ENCODE measurements at places on chromosomes 1 and 21.

GRCh38 chr1:43932786-43933385 is 715 bp upstream of the ARTN start:
- no peak for DNase-seq

GRCh38 chr1:110412576-110412975 is 5.1 kb upstream of the LAMTOR5 start:
- DNase-seq, result no peak

- DNase-seq, result no peak
These were observed 134.4 kb downstream of the OMA1 start for GRCh38 chr1:58412071-58412580.

DNA sequence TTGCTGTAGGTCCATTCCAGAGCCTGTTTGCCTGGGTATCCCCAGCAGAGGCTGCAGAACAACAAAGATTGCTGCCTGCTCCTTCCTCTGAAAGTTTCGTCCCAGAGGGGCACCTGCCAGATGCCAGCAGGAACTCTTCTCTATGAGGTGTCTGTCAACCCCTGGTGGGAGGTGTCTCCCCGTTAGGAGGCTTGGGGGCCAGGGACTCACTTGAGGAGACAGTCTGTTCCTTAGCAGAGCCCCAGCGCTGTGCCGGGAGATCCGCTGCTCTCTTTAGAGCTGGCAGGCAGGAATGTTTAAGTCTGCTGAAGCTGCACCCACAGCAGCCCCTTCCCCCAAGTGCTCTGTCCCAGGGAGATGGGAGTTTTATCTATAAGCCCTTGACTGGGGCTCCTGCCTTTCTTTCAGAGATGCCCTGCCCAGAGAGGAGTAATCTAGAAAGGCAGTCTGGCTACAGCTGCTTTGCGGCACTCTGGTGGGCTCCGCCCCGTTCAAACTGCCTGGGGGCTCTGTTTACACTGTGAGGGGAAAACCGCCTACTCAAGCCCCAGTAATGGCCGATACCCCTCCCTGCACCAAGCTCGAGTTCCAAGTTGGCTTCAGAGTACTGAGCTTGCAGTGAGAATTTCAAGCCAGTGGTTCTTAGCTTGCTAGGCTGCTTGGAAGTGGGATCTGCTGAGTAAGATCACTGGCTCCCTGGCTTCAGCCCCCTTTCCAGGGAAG is 8.7 kb upstream of the SLC25A24 start:
- DNase-seq, result no peak

DNA sequence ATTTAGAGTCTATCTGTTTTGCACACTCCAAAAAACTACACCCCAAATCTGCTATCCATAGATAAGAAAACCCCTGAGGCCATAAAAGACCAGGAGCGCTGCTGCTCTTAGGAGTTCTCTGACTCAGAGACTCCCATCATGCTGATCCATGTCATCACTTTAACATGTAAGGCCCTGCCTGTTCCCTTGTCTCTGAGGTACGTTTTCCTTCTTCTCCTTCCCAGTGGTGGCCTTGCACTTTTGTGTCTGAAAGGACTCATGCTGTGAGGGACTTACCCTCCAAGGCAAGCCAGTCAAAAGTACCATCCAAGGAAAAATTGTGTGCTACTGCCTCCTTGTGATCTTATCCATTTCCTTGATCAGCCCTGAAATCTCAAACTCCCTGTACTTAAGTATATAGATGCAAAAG is 427.4 kb upstream of the NCAM2 start:
- no peak for DNase-seq

DNA sequence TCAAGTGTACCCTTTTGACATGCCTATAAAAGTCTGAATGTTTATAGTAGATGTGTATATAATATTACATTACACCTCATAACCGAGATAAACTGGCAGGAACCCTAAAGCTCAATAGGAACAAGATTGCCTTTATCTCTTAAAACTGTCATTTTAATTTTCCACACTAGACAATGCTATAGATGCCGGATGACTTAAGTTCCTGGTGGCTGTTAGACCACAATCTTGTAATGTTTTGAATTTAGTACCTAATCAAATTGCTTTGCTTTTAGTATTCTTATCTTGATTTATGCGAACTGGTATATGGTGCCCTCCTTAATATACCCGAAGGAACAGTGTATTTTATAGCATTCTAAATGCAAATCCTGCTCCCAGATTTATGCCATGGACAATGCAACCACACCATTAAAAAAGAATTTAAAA is 1397.0 kb upstream of the ADGRL4 start:
- no peak for DNase-seq

- no peak for DNase-seq
These were observed 415.6 kb upstream of the KAZN start for GRCh38 chr1:14182856-14183255.

GRCh38 chr1:36913016-36913415 is 121.3 kb downstream of the GRIK3 start:
- no peak for DNase-seq

- DNase-seq, result no peak
These were observed 40.6 kb downstream of the NCMAP start for GRCh38 chr1:24596401-24596880.

GRCh38 chr1:54950006-54950368 is 30.4 kb upstream of the TMEM61 start:
- no peak for DNase-seq

- DNase-seq, result no peak
These were observed 136.7 kb downstream of the ADSS2 start for GRCh38 chr1:244314921-244315559.

GRCh38 chr1:243267471-243267880 is 11.6 kb downstream of the SDCCAG8 start:
- no peak for DNase-seq

DNA sequence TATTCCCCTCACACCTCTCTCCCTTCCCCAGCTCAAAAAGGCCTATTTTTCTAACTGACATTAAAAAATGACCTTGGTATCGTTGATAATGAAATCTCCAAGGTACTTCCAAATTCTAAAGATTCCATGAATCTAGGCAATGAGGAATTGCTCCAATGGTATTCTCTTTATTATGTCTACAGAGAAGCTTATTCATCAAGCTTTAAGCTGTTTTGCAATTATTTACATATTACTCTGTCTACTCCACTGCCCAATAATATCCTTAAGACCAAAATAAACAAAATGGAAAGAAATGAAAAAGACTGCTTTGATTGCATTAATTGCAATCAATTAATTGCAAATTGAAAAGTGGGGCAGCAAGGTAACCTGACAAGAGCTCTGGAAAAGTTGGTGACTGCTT is 7.9 kb downstream of the PLPP3 start:
- DNase-seq, result no peak

DNA sequence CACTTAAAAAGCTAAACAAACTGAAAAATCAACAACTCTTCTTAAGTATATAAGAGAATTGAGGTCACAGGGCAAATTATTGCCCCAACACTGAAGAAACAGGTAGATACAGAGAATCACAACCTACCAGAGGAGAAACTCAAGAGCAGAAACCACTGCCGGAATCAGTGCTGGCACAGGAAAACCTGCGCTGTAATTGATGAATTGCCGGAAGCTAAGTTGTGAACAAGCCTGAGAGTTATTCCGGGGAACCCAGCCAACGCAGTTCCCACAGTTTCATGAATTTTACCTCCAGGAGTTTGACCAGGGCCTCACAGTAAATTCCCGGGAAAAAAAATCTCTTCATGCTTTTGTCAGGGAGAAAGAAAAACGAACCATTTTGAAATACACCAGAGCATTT is 657.1 kb upstream of the BRINP3 start:
- no peak for DNase-seq

- no peak for DNase-seq
These were observed 55.2 kb downstream of the SYT14 start for GRCh38 chr1:209993061-209993830.

DNA sequence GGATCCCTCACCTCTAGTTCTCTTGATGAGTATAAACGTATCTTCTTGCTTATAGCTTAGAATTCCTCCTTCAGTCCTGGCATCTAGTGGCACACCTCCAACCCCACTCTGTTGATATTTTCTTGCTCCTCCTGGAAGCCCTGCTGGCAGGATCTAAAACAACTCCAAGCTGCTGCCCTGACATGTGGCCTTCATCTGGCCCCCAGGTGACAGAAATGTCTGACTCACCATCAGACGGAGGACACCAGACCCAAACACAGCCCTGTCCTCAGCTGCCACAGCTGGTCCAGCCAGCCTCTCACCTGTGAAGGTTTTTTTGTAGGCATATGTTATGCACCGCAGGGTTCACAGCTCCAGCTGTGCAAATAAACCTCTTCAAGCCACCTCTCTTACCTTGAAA is 53.4 kb downstream of the KRTAP19-8 start:
- DNase-seq, result no peak

DNA sequence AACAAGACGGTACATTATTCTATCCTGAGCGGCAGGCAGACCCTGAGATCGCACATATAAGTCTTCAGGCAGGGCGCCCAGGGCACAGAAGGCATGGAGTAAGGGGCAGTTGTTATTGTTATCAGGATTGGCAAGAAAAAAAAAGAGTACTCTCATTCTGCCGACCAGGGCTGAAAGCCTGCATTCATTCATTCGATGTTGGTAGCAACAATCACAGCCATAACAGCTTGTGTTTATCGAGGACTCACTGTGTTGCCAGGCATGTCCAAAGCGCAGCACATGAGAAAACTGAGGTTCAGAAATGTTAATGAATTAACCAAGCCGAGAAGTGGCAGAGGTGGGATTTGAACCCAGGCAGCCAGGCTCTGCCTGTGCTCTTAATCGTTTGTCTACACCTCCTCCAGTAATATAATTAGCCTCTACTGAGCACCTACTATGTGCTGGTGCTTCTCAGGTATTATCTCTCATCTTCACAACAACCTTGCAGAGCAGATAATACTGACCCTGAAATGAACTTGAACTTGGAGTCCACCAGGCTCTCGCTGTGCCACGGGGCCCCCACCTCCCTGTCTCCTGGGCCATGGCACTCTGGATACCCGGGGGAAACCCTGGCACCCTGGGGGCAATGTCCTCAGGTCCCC is 56.2 kb downstream of the TAS1R2 start:
- DNase-seq, result no peak

DNA sequence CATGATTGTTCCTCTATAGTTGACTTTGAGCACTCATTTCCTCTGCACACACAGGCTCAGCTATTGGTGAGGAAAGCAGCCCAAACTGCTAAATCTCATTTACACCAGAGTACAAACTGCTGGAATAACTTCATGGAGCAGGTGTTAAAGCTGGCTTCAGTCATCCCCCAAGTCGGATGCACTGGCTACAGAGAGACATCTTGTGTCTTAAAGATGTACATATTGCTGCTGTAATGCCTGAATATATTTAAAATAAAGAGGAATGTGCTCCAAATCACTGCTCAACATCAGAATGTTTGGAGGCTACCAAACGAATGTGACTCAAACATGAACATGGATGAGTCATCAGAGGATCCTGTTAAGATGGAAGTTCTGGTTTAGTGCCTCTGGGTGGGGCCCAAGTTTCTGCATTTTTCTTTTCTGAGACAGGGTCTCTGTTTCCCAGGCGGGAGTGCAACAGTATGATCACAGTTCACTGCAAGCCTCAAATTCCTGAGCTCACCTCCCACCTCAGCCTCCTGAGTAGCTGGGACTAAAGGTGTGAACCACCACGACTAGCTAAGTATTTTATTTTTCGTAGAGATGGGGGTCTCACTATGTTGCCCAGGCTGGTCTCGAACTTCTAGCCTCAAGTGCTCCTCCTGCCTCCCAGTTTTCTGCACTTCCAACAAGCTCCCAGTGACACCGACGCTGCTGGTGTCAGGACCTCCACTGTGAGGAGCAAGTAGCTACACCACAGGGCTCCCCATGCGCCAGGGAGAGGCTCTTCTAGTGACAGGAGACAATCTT is 79.0 kb upstream of the KRTAP19-8 start:
- no peak for DNase-seq

DNA sequence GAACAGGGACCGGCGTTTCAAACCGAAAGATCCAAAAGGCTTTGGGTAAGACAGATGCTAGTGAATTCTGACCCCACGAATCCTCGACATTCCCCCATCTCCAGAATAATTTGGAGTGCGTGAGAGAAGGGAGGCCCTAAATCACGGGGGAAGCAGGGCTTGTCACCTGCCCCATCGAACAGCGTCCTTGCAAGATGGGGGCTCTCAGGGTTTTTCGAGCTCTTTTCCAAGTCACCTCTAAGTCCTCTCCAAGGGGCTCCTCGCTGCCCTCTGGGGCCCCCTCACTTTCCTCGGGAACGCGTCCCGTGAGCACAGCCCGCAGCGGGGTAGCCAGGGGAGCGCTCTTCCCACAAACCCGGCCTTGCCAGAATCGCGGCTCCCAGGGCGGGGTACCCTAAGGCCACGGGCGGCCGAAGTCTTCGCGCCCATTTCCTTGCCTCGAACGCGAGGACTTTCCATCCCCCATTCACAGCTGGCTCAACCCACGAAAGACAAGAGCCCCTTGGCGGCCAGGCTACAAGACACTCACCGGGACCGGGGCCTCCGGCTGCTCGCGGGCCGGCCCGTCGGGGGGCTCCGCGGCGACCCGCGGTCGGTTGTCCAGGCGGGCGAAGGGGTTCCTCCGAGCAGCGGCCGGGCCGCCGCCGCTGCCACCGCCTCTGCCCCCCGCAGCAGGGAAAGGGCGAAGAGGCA is 546 bp downstream of the DONSON start:
- DNase-seq, result no peak

- DNase-seq, result no peak
These were observed 17.2 kb upstream of the C1QA start for GRCh38 chr1:22619252-22619651.

- no peak for DNase-seq
These were observed 11.0 kb downstream of the ETV3L start for GRCh38 chr1:157088607-157089006.

GRCh38 chr1:218466341-218467010 is 121.3 kb downstream of the TGFB2 start:
- DNase-seq, result no peak

GRCh38 chr1:179145521-179145920 is 63.7 kb downstream of the TOR3A start:
- DNase-seq, result no peak

Data from NCI-H187 treated with DMSO at 0.1 percent for 48 hours (cell line).